Caudate nucleus (tissue), 63 donors: ENCODE measurements at places on chromosomes 13 and 19.

GRCh38 chr19:48498595-48499311 is 12.9 kb downstream of the LMTK3 start:
- no peak for DNase-seq

DNA sequence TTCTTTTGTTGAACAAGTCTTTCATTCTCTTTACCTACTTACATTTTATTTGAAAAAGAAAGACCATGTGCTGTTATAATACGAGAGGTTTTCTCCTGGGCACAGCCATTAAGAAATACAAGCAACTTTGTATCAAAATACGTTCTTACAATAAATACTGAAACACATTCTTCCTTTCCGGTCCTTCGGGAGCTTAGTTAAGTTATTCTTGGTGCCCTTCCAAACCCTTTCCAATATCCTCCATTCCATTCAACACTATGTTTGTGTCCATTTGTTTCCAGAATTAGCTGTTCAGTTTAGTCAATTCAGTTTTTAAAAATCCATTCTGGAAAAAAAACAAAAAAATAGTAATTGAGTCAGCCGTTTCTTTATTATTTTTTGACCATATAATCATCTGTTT is 746.8 kb upstream of the SLC10A2 start:
- DNase-seq, result no peak

DNA sequence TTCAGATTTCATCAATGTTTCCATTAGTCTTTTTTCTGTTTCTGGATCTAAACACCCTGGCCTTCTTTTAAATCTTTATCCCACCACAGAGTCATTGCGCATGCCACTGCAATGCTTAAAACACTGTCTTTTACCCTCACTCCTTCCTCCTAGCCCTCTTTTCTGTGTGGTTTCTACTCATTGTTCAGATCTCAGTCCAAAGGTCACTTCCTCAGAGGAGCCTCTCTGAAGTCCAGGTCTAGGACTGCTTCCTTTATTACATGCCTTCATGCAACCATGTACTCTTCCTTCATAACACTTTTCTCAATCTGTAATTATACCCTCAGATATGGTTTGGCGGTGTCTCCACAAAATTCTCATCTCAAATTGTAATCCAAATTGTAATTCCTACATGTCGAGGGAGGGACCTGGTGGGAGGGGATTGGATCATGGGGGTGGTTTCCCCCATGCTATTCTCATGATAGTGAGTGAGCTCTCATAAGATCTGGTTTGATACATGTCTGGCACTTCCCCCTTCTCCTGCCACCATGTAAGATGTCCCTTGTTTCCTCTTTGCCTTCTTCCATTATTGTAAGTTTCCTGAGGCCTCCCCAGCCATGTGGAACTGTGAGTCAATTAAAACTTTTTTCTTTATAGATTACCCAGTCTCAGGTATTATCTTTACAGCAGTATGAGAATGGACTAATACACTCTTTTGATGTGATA is 808.9 kb downstream of the DIAPH3 start:
- no peak for DNase-seq

- no peak for DNase-seq
These were observed 351.7 kb downstream of the SPRY2 start for GRCh38 chr13:79989217-79989661.

GRCh38 chr13:113122550-113123225 is at the start of gene F10:
Gene F10, plus strand, starts transcription at chr13:113122799. Its CDS starts 57 bp downstream, at chr13:113122856.
- DNase-seq, result no peak

- DNase-seq, result no peak
These were observed 5.3 kb downstream of the GZMM start for GRCh38 chr19:548886-549830.

- no peak for DNase-seq
These were observed 73.7 kb downstream of the ERICH6B start for GRCh38 chr13:45541806-45542205.

DNA sequence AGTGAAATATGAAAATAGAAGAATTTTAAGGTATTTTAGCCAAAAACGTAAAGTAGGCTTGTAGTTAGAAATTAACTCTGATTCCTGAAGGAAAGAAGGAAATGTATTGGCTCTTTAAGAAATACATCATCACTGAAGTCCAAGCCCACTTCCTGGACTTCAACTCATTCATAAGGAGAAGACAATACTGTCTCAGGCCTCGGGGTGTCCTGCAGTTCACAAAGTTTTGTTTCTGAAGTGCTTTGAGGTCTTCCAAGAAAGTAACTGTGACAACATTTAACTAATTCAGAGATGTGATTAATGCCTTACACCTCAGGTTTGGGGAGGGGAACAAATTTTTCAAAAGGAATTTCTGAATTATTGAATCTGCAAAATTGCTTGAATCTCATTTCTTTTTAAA is 65.8 kb upstream of the STARD13 start:
- DNase-seq, result no peak

DNA sequence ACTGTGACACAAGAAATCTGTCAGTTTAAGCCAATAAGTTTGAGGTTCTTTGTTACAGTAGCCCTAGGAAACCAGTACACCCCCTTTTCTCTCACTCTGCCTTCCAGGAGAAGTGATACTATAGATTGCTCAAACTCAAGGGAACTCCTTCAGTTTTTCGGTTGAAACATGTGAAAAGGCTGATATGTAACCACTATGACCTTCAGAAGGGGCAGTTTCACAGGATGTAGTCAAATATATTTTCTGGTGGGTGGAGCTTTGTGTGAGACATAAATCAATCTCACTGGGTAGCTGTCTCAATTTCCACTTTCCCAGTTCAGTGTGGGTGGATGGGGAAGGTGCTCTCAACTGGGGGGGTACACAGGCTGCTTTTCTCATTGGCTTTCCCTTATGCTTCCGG is 41.7 kb downstream of the HTR2A start:
- DNase-seq, result no peak

DNA sequence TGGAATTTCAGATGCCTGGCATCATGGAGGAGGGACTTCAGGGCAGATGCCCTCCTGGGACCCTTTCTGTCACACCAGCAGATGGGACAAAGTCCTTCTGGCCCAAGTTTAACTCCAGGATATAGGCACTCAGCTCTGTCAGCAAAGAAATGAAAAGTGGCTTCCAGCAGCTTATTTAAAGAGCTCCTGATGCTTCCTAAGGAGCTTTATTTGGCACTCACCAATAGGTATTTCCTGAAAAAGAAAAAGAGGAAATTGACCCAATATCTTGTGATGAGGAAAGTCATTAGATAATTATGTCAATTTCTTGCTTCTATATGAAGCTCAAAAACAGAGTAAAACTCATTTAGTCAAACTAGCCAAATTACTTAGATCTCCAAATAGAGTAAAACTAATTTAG is 224.6 kb downstream of the RAP2A start:
- no peak for DNase-seq

DNA sequence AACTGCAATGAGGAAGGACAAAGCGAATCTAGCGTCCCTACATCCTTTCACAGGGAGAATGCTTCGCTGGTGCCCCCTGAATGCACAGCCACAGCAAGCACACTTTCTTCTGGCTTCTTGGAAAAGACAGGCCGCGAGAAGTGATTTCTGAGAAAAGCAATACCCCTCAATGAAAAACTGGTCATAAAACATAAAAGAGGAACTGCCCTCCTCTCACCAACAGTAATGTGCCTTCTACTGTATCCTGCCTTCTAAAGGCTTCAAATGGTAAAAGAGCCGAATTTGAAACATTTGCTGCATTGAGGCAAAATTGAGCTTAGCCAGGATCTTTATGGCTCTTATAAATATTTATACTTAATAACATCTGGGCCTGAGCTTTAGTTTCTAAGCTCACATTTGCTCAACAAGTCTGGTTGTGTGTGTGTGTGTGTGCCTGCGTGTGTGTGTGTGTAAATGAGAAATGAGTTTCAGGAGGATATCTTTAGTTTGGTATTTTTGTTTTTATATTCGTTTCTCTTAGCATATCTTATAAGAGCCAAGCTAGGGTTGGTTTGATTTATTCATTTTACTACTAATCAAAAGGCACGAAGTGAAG is 246.1 kb upstream of the MAB21L1 start:
- DNase-seq, result no peak

DNA sequence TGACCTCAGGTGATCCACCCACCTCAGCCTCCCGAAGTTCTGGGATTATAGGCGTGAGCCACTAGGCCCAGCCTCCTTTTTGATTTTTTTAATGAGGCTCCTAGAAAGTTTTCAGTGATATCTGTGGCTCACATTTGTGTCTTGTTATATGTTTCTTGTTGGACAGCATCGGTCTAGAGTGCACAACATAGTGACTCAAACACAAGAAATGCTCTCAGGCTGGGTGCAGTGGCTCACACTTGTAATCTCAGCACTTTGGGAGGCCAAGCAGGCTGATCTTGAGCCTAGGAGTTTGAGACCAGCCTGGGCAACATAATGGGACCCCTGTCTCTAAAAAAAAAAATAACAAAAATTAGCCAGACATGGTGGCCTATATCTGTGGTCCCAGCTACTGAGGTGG is 8.2 kb downstream of the PHF11 start:
- no peak for DNase-seq

GRCh38 chr19:55345818-55346724 is 6.4 kb downstream of the KMT5C start:
- no peak for DNase-seq

GRCh38 chr13:65597839-65598818 is 1632.0 kb downstream of the PCDH9 start:
- DNase-seq, result no peak

- no peak for DNase-seq
These were observed 2.5 kb downstream of the TMEM160 start for GRCh38 chr19:47045867-47046470.

- DNase-seq, result no peak
These were observed 146.3 kb downstream of the GPC5 start for GRCh38 chr13:91544723-91545122.

DNA sequence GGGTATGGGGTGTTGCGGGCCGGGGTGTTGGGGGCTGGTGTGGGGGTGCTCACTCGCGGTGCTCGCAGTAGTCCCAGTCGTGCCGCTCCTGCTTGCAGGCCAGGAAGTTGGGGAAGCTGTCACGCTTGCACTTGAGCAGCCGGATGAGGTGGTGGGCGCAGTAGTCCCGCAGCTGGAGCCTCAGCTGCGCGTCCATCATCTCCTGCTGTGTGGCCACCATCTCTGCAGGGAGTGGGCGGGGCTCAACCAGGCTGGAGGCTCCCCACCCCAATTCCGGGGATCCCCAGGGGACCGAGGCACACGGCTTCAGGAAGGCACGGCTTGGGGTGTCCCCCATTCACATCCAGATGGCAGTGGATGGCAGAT is 5.2 kb downstream of the NDUFB7 start:
- no peak for DNase-seq

DNA sequence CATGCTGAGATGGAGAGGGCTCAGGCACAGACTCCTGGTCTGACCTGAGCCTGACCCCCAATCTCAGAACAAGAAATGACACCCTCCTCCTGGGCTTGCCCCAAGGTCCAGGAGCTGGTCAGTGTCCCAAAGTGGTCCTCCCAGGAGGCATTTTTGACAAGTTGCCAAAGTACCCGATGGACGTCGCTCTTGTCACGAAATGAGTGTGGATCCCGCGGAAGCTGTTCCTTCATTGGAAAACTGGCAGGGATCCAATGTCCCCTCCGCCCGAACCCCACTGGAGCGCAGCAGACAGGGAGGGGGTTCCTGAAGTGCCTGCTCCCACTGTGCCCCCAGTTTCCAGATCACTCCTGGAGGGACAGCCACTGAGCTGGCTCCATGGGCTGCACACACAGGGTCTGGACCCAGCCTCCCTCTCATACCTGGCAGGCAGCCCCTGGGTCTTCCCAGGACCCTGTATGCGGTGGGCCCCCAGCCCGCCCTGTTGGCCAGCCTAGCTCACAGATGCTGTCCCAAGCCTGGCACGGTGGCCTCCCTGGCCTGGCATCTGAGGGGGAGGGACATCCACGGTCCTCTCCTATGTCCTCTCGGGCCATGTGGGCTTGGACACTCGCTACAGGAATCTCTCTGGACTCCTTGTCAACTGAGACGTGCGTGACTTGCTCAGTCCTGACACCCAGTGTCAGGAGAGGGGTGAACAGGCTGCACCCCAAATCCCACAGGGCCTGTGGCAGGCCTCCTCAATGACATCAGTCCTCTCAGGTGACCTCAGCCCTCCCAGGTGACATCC is 12.8 kb upstream of the ZNF14 start:
- no peak for DNase-seq

- DNase-seq, result no peak
These were observed 1.4 kb downstream of the PLA2G4C start for GRCh38 chr19:48108997-48109782.

DNA sequence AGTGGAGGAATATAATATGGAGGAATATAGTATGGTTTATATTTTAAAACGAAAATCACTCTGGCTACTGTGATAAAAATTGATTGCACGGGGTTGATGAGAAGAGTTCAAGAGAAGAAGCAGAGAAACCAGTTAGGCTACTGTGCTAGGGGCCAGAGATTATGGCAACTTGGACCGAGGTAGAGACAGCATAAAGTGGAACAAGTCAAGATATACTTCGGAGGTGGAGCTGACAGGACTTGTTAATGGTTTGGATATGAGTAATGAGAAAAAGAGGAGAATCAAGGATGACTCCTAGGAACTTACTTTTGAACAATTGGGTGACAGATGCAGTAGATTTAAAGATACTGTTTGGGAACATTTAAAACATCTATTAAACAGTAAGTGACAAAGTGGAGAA is 6.6 kb upstream of the WDFY2 start:
- no peak for DNase-seq

DNA sequence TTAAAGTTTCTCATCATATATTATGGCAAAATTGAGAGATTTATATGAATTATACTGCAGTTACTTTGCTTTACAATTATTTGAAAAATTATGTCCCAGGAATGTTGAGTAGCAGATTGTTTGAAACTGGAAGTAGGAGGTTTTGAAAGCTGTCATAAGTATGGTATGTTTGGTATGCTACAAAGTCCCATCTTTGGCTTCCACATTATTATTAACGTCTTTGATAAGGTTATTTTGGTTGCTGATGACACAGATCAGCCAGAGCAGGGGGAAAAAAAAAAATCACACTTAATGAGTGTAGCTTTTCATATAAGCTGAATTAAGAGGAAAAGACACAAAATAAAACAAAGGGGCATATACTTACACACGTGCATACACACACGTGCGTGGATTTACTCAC is 130.1 kb downstream of the SLITRK1 start:
- no peak for DNase-seq

- no peak for DNase-seq
These were observed 576.9 kb downstream of the IRS2 start for GRCh38 chr13:109209526-109209925.

DNA sequence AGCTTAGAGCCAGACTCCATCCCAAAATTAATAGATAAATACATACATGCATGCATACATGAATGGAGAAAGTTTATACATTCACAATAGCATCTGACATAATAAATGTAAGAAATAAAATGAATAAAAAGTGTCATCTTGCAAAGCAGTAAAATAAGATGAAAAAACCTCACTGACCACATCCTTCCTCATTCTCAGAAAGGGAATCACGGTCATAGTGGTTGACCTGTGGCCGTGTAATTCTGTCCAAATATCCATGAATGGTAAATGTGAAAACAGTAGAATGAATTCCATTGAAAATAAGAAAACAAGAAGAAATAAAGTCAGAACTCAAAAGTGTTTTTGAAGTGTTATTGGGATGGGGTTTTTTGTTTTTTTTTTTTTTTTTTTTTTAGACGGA is 9.8 kb upstream of the CDC42EP5 start:
- no peak for DNase-seq
